Activated CD4-positive, alpha-beta T cell treated with anti-CD3 and anti-CD28 coated beads, Interleukin-2, amount 50 U/mL, for 24 hours (primary cell): ENCODE measurements at places on chromosomes 7 and 10.

- no peak for DNase-seq
Observed at GRCh38 chr7:131431289-131431688, 103.6 kb downstream of the MKLN1 start.

- DNase-seq = no peak
Observed at GRCh38 chr7:81361769-81362312, 408.0 kb downstream of the HGF start.

DNA sequence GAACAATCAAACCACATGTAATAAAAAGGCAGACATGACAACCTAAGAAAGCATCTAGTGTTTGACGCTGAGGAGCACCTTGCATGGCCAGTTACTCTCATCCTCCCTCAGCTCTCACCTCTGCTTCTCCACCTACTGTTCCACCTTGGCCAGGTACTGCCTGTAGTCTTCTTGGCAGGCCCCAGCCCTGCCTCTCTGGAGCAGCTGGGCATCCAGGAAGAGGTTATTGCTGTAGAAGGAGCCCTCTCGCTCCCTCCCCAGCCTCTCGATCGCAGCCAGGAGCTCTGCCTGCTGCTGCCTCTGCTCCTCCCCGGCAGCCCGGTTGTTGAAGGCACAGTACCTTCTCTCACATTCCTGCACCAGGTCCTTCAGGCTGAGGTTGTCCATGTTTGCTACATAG lies 9.7 kb downstream of the GIMAP5 start:
- no peak for DNase-seq

DNA sequence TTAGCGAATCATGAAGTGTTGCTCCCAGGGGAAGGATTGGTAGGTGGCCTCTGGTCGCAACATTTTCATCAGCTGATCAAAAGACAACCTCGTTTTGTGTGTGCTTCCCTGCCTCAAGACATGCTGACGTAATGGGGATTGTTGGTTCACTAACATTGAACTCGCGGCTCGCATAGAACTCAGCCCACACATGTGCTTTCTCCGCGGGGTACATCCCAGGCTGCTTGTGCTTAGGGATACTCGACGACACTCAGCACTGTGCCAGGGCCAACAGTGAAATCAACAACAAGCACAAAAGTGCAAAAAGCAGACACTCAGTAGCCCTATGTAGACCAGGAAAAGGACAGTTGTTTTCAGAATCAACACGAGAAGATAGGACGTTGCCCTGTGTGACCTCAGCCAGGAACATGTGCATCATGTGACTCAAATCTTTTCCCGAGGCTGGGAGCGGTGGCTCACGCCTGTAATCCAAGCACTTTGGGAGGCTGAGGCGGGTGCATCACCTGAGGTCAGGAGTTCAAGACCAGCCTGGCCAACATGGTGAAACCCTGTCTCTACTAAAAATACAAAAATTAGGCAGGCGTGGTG lies 20.8 kb downstream of the WIPI2 start:
- DNase-seq = no peak

GRCh38 chr10:81877596-81877995 lies 2.6 kb downstream of the NRG3 start:
- no peak for DNase-seq

DNA sequence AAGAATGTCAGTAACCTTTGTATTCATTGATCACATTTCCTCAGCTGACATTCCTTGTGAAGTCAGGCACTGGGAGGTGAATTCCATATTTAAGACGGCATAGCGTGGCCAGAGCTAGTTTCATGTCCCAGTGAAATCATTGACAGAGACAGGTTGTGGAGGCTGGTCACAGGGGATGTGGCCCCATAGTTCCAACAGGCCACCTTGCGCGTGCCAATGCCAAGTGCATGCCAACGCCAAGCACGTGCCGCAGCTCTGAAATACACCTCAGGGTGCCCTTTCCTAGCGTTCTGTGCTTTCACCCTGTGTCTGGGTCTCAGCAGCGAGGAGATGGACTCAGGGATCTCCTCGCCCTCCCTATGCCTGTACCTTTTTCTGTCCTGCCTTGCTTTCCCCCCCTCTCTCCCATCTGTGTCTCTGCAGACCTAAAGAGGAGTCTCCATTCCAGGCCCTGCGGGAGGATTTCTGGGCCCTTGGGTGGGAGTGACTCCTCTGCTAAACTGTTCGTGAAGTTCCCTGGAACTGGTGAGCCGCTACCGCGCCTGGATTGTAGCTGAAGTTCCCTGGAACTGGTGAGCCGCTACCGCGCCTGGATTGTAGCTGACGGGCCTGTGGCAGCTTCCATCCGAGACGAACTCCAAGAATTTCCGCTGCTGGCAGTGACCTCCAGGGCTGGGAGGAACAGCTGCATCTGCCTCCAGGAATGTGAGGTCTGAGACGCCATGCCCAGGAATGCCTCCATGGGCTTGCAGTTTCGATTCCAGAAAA lies 19.7 kb downstream of the AQP1 start:
- no peak for DNase-seq

DNA sequence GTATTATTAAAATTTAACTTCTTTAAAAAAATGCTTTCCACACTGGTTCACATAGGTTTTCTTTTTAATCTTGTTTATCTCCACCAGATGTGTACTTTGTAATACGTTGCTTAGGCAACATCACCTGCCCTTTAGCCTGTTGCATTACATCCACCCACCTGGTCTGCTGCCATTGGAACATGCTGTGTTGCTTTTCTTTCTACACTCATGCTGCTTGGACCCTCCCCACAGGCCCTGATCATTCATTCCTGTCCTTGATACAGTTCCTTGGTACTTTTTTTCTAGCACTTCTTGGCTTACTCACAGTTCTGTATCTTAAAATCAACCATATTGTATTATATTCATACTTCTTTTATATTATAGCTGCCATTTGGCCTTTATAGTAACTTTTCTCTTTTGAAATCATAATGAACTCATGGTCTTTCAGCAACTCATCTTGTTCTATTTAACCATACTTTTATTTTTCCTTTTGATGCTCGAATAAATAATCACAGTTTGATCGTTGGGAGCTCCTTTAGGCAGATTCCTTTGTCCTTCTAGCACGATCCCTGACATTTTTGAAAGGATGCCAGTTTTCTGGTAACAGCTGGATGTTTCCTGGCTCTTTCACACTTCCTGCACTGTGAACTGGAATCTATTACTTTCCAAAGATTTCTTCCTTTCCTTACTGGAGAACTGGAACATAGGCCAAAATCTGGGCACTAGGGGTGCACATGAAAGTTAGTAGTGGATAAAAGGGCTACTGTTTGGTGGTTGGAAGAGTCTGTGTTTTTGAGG lies 125.1 kb downstream of the CDK14 start:
- no peak for DNase-seq

GRCh38 chr7:30880125-30880720 lies 31.4 kb upstream of the AQP1 start:
- no peak for DNase-seq

- DNase-seq = no peak
Observed at GRCh38 chr10:124229201-124229988, 136.0 kb upstream of the CHST15 start.

GRCh38 chr7:20835111-20835750 lies 48.5 kb upstream of the SP8 start:
- no peak for DNase-seq

DNA sequence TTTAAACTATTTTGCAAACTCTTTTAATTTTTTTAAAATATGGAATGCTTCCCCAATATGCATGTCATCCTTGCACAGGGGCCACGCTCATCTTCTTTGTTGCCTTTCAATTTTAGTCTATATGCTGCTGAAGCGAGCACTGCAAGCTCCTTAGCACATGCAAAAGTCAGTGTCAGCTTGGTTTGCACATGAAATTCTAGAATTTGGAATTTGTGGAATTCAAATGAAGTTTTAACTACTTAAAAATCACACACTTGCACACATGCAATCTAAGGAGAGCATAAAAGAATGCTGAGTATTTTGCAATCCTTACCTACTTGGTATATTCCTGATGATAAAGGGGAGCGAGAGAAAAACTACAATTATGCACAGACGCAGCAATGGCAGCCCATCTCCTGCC lies 78.3 kb upstream of the ATP6V0A4 start:
- no peak for DNase-seq

- no peak for DNase-seq
Observed at GRCh38 chr7:131067220-131067619, 260.5 kb upstream of the MKLN1 start.

GRCh38 chr10:3761021-3761686 lies 23.9 kb downstream of the KLF6 start:
- DNase-seq = no peak

DNA sequence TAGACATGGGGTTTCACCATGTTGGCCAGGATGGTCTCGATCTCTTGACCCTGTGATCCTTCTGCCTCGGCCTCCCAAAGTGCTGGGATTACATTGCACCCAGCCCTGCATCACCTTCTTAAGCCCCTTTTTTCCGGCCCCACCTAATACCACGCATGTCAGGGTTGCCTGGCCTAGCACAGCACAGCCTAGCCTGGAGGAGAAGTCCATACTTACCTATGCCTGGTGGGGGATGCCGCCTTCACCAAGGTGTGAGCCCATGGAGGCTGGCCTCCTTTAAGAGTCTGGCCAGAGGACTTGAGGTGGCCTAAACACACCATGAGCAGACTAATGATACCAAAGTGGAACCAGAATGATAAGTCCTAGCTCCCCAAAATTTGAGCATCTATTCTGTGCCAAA lies 22.0 kb upstream of the CUX1 start:
- no peak for DNase-seq

- no peak for DNase-seq
Observed at GRCh38 chr7:50502001-50502684, 52.0 kb upstream of the FIGNL1 start.

- no peak for DNase-seq
Observed at GRCh38 chr10:28429573-28430216, 103.2 kb upstream of the WAC start.

DNA sequence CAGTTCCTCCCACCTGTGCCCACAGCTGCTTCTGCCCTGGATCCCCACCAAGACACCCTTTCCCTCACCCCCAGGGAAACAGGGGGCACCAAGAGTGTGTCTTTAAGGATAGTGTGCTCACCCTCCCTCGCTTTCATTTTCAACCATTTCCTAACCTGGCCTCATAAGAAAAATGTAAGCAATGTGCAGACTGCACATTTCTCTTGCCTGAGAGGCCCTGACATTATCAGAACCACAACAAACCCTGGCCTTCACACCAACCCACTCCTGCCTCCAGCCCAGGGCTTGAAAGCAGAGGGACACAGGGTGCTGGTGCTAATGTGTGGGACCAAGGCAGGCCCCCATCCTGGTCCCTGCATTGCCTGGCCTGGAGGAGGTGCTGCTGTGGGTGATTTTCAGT lies 11.0 kb upstream of the IMPDH1 start:
- no peak for DNase-seq

DNA sequence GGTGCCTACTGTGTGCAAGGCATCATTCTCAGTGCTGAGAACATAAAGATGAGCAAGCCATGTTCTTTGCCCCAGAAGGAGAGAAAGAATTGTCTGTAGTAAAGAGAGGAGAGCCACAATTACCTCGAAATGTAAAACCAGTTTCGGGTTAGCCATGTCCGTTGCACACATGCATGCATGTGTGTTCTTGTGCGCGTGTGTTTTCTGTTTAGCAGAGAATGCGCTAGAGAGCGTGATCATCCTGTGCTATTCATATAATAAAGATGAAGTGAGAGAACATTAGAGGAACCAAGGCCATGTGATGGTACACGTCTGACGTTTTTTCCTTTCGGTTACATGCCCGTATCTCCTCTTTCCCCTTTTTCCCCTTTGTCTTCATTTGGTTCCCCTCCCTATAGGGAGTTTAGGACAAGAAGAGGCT lies 158.2 kb downstream of the CELF2 start:
- DNase-seq = no peak

DNA sequence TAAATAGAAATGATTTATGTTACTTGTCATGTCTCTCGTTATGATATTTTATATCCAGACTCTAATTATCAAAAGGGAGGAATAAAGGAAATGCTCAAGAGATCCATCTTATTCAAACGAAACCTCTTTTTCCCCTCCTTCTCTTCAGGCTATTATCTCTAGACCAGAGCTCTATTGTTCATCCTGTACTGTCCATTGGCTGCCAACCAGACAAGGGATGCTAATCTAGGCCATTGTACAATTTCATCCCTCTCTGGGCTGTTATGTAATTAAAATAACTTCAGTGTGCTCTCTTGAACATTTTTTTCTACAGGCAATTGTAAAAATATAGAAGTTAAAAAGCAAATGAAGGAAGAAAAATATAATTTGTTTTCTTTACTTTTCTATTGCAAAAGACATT lies 220.4 kb downstream of the HDAC9 start:
- no peak for DNase-seq

DNA sequence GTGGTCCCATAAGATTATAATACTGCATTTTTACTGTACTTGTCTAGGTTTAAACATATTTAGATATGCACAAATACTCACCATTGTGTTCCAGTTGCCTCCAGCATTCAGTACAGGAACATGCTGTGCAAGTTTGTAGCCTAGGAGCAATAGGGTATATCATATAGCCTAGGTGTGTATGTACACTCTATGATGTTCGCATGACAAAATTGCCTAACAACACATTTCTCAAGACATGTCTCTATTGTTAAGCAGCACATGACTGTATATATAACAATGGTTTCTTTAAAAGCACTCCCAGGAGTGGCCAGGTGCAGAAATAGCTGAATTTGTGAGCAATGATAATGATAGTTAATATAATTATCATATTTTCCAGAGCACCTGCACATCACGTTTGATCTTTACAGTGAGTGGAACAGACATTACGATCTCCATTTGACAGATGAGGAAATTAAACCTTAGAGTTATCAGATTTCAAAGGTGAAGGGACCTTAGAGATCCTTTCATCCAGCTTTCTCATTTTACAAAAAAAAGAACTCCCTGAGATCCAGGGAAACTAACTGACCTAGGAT lies 99.2 kb upstream of the PDCD4 start:
- no peak for DNase-seq

DNA sequence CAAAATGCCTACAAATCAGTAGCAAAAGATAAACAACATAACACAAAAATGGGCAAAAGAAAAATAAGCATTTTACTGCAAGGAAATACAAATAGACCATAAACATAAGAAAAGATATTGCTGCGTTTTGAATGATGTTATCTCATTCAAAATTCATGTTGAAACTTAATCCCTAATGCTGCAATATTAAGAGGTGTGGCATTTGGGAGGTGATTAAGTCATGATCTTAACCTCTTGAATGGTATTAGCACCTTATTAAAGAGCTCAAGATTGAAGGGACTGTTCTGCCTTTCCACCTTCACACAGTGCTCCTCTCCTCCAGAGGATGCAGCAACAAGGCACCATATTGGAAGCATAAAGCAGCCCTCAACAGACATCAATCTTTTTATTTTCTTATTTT lies 12.4 kb upstream of the TNKS2 start:
- no peak for DNase-seq
